CD8-positive, alpha-beta T cell (primary cell): ENCODE measurements at places on chromosomes 6 and 20.

GRCh38 chr6:19322691-19323485, 514.3 kb upstream of the ID4 start:
- no peak for DNase-seq

DNA sequence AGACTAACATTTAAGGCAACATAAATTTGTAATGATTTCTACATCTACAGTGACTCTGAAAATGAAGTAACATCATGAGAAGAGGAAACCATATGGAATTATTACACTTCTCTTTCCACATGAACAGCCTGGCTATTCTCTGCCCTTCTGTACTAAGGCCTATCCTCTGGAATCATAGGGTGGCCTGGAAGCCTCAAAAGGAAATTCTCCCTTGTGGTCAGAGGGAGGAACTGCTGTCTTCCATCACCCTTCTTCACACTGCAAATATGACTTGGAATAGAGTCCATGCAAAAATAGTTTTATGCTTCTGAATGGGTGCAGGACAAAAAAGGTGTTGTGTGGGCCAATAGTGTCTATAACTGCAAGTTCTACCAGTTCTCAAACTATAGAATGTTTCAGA, 44.6 kb upstream of the SH3BGRL2 start:
- no peak for DNase-seq

DNA sequence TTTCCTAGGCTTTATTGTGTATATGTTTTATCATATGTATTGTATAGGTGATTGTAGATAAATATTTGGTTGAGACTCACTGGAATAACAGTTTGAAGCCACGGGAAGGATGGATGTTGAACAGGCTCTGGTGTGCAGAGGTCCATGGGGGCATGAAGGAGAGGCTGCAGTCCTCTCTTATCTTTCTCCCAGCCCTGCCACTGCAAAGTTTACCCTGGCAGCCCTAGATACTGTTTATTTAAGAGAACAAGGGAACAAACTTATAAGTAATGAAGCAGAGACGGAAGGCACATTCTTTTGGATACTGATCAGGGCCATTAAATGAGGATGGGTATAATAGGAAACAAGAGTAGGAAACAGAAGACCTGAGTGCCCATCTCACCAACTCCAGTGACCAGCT, 103.6 kb upstream of the SCGN start:
- no peak for DNase-seq

GRCh38 chr20:63026582-63027165, 19.9 kb upstream of the BHLHE23 start:
- no peak for DNase-seq
